ENCODE measurements at places on chromosomes 2 and 18. TPM values are rescaled to one million over a fixed set of nuclear protein-coding genes. Genes with fewer than 3 reads are reported as not detected.

NYAP2 gene
- 7.9 TPM for total RNA-seq

KCNG2 gene
- not detected for total RNA-seq

PAX8 gene
- 2.0 TPM for total RNA-seq

SCG2 gene
- total RNA-seq: 41.0 TPM

TEKT4 gene
- not detected for total RNA-seq

MARCO gene
- not detected for total RNA-seq

KATNAL2 gene
- total RNA-seq: 5.8 TPM

HRH4 gene
- 0.14 TPM for total RNA-seq

CDH20 gene
- total RNA-seq: 38.9 TPM

RFX8 gene
- total RNA-seq: not detected

MPPE1 gene
- total RNA-seq: 41.3 TPM

KIF5C gene
- total RNA-seq: 0.96 TPM

CPO gene
- total RNA-seq: not detected

PLA2R1 gene
- 0.13 TPM for total RNA-seq

PLEK gene
- total RNA-seq: 0.52 TPM

AGPS gene
- total RNA-seq: 50.5 TPM

SCN3A gene
- 2.3 TPM for total RNA-seq

STON1 gene
- total RNA-seq: 3.3 TPM

FAM237A gene
- not detected for total RNA-seq

SUPT7L gene
- total RNA-seq: 56.7 TPM

FKBP7 gene
- 30.9 TPM for total RNA-seq

PSMA8 gene
- total RNA-seq: not detected

POTEI gene
- 0.11 TPM for total RNA-seq

FHL2 gene
- total RNA-seq: 2.3 TPM

CAVIN2 gene
- total RNA-seq: 8.2 TPM

RAB17 gene
- total RNA-seq: 1.2 TPM

ANO7 gene
- total RNA-seq: 6.3 TPM

FBXO41 gene
- 3.9 TPM for total RNA-seq

STARD6 gene
- not detected for total RNA-seq

LRRTM1 gene
- total RNA-seq: 6.5 TPM

FSHR gene
- total RNA-seq: 0.31 TPM

ARHGAP25 gene
- total RNA-seq: 2.1 TPM

All from motor neuron (in vitro differentiated cells).